ENCODE measurements at places on chromosomes 4 and X. TPM values are rescaled to one million over a fixed set of nuclear protein-coding genes. Genes with fewer than 3 reads are reported as not detected.

SLIT2 gene
- total RNA-seq = 45.6 TPM

ABHD18 gene
- 14.7 TPM for total RNA-seq

ARMCX2 gene
- total RNA-seq = 32.1 TPM

CENPU gene
- 4.6 TPM for total RNA-seq

DCAF4L1 gene
- 0.47 TPM for total RNA-seq

RCHY1 gene
- total RNA-seq = 30.8 TPM

ATP8A1 gene
- 37.0 TPM for total RNA-seq

EDA2R gene
- total RNA-seq = 0.69 TPM

SGCB gene
- total RNA-seq = 29.2 TPM

BEX4 gene
- 20.5 TPM for total RNA-seq

TAF1 gene
- total RNA-seq = 37.1 TPM

ANXA3 gene
- total RNA-seq = 217 TPM

GAGE12J gene
- total RNA-seq = not detected

SSX2B gene
- not detected for total RNA-seq

DSPP gene
- not detected for total RNA-seq

MTHFD2L gene
- 23.2 TPM for total RNA-seq

USP17L12 gene
- total RNA-seq = not detected

ARSJ gene
- 5.8 TPM for total RNA-seq

LRRC66 gene
- 0.12 TPM for total RNA-seq

CT47C1 gene
- total RNA-seq = not detected
